Astrocyte of the hippocampus (primary cell): ENCODE measurements at places on chromosomes 5 and 9.

- DNase-seq, result no peak
Measured at GRCh38 chr9:111023128-111023527, 15.1 kb downstream of the LPAR1 start.

DNA sequence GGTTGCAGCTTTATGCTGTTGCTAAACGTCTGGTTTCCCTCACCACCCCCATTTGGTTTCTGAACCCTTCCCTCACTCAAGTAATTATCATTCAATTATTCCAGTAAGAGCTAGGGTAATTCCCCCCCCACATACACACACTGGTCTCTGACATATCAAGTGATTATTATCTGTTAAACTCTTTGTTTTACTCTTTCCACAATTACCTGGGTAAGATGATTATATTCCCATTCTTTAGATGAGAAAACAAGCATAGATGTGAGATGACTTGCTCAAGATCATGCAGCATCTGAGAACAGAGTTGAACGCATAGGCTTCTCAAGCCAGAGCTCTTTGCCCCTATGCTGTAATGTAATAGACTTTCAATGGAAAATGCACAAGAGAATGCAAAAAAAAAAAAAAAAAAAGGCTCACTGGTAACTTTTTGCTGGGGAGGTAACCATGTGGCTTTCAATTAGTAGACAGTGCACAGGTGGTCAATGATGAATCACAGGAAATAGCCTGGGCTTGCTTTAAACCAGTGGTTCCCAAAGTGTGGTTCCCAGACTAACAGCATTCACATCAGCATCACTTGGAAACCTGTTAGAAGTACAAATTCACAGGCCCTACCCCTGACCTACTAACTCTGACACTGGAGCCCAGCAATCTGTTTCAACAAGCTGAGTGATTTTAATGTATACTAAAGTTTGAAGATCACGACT is 87.6 kb downstream of the PIK3R1 start:
- DNase-seq, result no peak

DNA sequence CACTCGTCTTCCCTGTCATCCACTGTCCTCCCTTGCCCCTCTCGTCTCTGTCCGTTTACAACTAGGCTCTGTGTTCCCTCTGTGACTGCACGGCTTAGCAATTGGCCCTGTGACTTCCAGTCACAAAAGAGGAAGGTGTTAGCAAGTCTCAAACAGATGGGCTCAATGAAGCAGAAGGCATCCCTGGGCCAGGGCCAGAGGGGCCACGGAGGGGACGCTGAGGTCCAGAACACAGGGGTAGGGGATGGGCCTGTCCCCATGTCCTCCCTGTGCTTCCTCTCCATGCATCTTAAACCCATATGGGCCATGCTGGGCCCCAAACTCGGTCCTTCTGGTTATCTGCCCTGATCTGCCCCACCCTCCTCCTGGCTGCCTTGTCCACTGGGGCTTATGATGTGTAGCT is at the start of gene CD72:
TSS of gene CD72 (minus strand) at position 89 of the 403 bp plus-strand sequence. CDS start 110 bp downstream, outside the sequence.
- DNase-seq, result no peak

DNA sequence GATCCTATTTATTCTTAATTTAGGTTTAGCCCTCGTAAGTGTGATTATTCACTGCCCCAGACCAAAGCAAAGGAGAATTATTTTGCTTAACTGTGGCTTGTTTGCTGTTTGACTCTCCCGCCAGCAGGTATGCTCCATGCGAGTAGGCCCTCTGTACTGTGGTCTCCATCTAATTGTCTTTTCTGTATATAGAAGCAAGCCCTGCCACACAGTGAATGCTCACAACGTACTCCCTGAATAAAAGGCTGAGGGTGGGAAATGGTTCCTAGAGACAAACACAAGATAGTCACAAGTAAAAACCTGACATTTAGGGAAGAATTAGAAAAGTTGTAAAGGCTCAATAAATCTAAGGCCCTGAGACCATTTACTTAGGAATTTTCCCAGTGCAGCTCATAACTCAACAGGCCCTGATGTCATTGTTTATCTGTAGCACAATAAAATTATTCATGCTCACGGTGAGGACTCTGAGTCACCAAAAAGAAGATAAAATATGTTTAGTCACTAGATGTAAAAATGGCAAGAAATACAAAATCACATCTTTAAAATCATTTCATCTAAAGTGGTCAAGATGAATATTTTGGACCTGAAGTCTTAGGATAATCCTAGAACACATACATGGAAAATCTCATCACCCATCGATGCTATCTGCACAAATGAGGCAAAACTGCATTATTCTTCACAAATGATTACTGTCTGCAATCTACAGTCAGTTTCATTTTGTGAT is 473.2 kb downstream of the ENC1 start:
- peak; percentile 71 for DNase-seq

DNA sequence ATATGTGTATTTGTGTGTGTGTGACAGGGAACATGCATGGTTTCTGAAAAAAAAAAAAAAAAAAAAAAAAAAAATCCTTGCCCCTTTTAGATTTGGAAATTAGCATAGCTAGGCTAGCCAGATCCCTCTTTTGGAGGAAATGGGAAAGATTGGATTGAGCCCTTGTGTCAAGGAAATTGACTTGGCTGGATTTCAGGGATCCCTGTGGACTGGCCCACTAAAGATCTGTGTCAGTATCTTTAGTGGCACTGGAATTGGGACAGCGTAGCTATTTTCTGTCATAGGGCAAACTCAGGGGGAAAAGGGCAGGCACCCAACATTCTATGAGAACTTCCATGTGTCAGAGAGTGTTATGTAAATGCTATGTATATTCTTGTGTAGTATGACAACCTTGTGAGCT is 35.4 kb downstream of the SH3GL2 start:
- DNase-seq, result no peak

DNA sequence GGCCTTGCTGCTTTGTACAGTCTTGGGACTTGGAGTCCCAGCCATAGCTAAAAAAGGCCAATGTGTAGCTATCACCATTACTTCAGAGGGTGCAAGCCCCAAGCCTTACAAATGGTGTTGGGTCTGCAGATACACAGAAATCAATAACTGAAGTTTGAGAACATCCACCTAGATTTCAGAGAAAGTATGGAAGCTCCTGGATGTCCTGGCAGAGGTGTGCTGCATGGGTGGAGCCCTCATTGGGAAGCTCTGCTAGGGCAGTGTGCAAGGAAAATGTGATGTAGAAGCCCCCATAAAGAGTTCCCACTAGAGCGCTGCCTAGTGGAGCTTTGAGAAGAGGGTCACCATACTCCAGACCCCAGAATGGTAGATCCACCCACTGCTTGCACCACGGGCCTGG is 626.7 kb upstream of the COX7C start:
- DNase-seq, result no peak

DNA sequence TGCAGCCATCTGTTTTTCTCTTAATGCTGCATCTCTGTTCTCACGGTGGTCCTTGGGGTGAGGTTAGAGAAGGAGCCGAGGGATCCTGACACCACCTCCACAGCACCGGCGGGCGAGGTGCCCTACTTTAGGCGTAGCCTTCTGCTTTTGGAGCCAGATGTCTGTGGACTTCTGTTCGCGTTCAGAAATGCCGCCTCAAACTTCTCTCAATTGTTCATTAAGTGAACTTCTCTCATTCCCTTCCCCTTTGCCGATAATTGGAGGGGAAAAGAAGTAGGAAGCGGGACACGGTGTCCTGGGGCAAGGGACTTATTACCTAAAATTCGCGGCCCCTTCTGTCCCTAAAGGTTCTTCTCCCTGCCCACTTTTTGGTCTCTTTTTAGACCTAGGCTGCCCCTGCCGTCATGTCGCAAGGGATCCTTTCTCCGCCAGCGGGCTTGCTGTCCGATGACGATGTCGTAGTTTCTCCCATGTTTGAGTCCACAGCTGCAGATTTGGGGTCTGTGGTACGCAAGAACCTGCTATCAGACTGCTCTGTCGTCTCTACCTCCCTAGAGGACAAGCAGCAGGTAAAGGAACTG is 455 bp downstream of the KIF20A start:
- peak; percentile 8 for DNase-seq

DNA sequence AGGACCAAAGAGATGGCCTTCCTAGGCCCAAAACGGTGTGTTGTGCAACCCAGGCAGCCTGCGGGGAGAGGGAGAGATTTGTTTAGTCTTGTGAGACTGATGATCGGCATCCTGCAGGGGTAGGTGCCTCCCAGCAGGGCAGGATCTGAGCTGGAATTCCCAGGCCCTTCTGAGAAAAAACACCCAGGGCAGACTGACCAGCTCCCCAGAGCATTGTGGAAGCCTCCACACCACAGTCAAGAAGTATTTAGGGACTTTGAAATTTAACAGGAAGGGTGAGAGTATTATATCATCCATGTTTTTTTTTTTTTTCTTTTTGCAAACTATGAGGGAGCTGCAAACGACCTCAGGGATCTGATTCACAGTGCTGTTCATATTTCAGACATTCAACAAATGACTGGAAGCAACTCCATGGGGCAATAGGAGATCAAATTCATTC is 104.5 kb upstream of the LHFPL2 start:
- DNase-seq, result no peak

DNA sequence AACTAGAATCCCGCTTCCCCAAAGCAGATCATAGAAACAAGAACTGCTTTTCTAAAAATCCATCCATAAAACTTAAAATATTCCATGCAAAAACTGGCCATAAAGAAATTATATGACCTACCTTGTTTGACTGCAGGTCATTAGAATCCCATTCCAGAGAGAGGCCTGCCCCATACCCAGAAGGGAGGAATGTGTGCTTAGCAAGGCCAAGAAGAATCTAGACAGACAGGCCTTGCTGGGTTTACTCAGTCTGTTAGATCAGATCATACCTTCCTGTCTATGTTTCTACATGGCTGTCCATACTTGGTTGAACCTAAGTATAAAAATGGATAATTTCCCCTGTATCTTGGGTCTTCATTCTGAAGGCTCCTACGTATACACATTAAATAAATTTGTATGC is 358.8 kb upstream of the TRPC7 start:
- no peak for DNase-seq

- DNase-seq, result no peak
Measured at GRCh38 chr5:126514131-126514557, 80.9 kb downstream of the ALDH7A1 start.

GRCh38 chr5:29882036-29882435 is 1311.5 kb upstream of the CDH6 start:
- DNase-seq, result no peak

DNA sequence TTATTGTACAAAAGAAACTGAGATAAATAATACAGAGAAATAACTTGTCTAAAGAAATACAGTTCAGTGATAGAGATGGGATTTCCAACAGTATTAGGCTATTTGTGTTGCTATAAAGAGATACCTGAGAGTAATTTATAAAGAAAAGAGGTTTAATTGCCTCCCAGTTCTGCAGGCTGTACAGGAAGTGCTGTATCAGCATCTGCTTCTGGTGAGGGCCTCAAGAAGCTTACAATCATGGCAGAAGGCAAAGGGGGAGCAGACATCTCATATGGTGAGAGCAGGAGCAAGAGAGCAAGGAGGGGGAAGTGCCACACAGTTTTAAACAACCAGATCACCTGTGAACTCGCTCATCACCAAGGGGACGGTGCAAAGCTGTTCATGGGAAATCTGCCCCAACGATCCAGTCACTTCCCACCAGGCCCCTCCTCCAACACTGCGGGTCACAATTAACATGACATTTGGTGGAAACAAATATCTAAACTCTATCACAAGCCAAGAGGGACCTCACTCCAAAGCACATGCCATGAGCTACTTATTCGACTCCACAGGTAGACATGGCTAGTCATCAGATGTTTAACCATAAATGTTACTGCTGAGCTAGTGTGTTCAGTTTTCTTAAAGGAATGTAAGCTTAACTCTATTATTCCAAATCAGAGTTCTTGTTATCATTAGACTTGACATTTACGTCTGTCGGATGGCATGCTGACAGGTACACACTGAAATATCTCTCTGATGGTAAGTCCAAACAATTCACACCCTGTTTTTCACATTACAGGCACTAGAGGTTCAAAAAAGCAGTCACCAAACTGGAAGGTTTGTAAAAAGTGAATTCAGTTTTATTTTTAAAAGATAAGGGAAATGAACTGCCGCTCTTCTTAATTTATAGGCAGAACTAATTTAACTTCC is 82.2 kb downstream of the AUH start:
- no peak for DNase-seq

- DNase-seq, result no peak
Measured at GRCh38 chr9:105238302-105238701, 6.1 kb upstream of the SLC44A1 start.

DNA sequence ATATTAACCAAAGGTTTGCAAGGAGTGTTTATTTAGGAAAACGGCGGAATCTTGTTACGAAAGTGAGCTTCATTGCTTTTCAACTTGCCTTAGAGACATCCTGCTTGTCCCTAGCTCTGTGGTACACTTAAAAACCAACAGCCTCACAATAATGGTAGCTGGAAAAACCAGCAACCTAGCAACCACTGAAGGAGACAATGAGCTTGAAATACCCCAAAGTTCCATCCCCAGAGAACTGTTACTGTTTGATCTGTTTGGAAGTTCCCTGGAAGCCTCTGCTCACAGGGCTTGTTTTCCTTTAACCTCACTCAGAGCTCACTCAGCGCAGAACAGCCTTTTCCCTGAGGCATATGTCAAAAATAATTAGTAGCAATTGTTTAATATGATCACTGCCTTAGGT is 43.2 kb downstream of the SH3TC2 start:
- no peak for DNase-seq

DNA sequence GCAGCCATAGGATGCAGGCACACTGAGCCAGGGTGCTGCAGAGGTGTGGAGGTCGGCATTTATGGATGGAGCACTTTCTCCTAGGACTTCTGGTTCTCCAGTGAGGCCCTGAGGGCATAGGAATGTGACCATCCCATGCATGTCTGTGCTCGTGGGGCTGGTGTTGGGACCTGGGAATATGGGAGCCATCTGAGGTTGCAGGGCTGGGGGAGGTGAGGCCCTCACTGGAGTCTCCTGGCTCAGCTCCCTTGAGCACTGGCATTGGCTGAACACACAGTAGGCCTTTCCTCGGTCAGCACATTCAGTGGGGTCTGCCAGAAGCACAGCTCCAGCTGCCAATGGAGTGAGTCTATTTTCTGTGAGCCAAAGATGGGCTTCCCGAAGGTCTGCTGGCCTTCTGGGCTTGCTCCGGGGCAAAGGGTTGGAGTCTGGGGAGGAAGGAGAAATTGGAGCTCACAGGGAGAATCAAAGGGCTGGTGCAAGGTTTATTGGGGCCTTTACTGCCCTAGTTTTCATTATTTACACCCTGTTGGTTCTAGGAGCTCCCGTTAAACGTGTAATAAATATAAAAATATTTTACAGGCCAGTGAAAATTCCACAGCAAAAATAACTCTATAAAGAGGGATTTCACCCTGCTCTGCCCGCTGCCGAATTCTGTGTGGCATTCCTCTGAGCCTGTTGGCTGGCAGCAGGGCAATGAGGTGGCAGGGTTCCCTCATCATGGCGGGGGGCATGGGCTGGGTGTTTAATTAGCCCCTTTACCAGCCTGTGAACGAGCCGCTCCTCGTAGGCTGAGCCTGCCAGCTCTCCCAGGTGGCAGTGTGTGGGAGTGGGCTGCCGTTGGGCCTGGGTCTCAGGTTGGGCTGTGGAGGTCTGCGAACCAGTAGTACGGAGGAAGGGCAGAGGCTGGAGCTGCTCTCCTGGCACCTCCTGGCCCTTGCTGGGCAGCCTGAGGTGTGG is 31.6 kb upstream of the PITX1 start:
- DNase-seq, result no peak

DNA sequence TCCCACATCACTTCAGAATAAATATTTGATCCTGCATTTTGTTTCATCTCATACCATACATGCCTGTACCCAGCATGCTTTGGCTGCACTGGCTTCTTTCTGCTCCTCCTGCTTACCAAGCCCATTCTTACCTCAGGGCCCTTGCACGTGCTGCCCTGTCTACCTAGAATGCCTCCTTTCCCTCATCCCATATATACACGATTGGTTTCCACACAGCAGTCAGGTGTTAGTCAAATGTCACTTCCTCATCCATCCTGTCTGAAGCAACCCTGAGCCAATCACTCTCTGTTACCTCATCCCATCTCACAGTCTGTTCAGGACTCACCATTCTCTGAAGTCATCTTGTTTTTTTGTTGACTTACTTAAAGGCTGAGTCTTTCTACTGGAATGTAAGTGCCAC is 30.3 kb downstream of the CAST start:
- no peak for DNase-seq
